ENCODE measurements at places on chromosomes 1 and 21.

GRCh38 chr1:113192242-113192641 is 119.2 kb downstream of the LRIG2 start:
- DNase-seq: no peak

DNA sequence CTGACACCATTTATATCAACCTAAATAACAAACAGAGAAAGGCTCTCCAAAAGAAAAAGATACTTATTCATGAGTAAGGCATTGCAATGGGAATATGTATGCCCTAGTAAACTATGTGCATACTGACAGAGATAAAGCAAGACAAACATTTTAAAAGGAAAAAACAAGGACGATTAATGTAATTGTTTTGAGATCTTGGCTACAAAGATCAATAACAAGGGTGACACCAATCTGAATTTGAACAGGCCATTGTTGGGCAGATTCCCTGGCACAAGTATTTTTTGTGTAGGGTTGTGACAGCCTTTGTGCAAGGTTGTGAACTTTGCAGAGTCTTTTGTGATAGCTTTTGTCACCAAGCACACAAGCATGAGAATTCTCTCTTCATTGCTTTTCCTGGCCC is 85.3 kb downstream of the EDEM3 start:
- DNase-seq: no peak

- no peak for DNase-seq
Measured at GRCh38 chr1:11561740-11562139, 82.8 kb downstream of the DISP3 start.

DNA sequence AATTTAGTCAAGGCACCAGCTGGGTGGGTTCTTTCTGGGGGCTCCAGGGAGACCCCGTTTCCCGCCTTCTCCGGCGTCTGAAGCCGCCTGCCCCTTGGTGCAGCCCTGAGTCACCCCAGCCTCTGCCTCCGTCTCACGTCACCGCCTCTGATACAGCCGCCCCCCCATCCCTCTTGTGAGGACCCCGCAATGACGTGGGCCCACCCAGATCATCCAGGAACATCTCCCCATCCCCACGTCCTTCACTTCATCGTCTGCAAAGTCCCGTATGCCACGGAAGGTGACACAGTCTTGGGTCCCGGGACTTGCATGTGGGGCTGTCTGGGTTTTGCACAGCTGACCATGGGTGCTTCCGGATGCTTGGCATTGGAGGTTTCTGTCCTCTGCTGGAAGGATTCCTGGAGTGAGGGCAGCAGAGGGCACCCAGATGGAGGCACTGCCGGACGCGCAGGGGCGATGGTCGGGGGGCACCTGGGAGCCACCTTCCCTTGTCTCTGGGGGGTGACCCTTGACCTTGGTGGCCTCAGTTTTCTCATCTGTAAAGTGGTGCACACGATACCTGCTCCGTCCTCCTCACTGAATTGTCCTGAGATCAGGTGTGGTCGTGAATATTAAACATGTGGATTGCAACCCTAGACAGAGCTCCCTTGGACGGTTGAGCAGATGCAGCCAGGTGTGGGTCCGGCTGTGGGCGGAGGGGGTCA is 58.8 kb downstream of the PRKCZ start:
- no peak for DNase-seq

GRCh38 chr1:199868777-199869176 is 158.7 kb upstream of the NR5A2 start:
- no peak for DNase-seq

DNA sequence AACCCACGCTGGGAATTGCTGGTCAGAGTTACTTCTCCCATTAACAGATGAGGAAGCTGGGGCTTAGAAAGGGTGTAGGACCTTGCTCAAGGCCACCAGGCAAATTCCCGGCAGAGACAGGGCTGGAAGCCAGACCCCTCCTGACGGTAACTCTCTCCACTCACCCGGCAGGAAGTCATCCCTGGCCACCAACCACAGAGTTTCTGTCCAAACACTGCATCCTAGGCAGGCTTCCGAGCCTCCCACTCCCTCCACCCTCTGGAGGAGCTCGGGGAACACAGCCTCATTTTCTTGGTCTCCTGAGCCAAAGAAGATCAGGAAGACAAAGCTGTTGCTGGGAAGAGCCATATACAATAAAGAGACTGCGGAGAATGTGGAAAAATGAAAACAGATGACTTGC is 25.0 kb upstream of the ZNF436 start:
- no peak for DNase-seq

DNA sequence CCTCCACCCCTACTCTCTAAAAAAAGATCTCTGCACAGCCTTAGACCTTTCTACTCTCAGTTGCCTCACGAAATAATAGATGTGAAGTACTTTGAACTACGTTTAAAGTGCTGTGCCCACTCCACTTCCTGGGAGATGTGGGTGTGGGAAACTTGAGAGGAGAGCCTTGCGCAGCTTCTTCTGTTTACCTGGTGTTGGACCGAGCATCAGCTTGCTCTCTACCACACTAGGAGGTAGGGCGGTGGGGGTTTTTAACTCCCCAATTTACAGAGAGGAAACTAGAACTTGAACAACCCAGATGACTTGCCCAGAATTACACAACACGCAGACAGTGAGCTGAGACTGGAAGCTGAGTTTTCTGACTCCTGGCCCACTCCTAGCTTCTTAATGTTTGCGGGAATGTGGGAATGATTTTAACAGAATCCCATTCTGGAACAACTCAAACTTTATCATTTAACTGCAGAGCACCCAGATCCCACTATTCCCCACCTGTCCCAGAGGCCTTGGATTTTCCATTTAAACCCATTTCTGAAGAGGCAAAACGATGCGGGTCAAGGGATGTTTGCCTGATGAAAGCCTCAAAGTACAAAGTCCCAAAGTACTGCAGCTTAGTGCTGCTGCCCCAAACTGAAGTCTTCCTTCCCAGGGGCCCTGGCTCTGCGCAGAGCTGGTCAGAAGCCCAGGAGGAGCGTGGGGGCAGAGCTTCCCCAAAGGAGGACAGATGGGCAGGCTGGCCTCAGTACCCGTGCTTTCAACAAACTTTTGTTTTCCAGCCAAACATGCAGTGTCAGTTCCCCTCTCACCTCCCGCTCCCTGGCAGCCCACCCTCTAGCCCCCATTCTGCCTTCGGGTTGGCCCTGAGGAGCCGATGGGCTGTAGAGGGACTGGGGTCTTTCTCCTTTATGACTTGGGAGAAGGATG is 19.0 kb downstream of the BTG2 start:
- no peak for DNase-seq

DNA sequence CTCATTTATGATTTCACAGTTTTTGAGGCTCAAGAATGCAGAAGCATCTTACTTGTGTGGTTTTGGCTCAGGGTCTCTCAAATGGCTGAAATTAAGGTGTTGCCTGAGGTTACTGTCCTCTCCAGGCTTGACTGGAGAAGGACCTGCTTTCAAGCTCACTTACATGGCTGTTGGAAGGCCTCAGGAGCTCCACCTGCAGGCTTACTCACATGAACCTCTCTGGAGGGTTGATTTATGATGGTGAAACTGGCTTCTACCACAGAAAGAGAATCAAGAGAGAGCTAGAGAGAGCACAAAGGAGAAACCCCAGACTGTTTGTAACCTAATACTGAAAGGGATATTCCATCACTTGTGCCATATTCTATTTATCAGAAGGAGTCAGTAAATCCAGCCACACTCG is 6.2 kb upstream of the KCNK2 start:
- DNase-seq: no peak

DNA sequence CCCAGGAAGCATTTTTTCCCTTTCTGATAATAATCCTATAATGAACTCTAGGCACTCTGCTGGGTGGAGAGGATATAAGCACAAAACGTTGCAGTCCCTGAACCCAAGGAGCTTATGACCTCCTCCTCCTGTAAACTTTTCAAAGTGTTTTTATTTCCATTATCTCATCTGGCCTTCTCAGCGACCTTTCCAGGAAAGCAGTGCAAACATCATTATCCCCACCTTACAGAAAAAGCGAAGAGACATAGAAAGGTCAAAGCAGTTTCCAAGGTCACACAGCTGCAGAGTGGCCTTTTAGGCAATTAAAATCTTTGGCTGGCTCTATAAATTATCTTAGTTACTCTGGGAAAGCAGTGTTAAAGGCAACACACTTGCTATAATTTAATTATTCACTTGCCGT is 63.8 kb downstream of the OLFML3 start:
- DNase-seq: no peak

GRCh38 chr1:193763266-193763665 is 576.9 kb upstream of the B3GALT2 start:
- peak; percentile 38 for DNase-seq

DNA sequence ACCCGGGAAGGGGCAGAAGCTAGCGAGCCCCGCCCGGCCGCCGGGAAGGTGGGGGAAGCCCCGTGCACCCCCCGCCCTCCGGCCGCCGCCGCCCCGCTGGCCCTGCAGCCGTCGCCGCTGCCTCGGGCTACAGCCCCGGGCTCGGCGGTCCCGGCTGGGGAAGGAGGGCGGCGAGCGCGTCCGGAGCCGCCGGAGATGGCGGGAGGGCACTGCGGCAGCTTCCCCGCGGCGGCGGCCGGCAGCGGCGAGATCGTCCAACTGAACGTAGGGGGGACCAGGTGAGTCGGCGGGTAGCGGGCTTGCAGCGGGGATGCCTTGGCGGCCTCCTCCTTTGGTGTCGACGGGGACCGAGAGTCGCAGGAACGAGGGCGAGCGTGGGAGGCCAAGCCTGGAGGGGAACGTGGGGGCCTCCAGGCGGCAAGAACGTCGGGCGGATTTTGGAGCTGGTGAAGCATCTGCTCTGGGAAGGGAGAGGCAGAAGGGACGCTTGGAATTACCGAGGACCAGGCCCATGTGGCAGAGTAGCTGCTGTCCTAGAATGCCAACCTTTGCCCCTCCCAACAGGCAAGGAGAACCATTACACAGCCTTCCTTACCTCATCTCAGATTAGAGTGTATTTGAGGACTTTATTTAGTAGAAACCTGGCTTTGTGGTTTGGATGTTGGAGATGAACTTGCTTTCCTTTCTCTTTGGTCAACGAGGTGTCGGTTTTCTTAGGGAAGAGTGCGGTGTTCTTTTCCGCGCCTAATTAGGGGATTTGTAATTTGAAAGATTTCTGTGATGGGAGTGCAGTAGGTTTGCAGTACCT is 591 bp downstream of the KCTD3 start:
- DNase-seq: peak; percentile 29

DNA sequence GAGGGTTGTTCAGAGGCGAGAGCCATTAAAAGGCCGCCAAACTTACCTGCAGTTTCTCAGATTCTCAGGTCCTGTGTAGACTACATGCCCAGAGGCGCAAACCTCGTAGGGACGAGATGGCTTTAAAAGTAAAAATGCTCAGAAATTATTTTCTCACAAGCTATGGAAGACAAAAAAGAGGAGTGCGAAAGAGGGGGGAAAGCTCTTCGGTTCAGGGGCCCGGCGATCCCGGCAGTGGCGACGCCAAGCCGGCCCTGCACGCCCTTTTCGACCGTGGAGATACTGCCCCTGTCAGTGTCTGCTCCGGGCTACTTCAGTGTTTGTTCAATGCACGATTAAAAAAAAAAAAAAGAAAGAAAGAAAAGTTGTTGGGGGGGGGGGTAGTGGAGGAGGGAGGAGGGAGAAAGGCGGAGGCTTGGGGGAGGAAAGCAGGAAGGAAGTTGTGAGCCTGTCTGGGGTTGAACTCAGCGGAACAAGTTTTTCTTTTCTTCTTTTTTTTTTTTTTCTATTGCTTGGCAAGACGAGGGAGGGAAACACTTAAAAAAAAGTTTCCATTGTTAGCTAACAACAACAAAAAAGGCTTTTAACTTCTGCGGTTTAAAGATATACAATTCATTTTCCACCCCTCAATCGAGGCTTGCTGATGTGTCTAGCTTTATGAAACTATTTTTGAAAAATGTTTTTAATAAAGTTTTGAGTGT is at the start of gene ITPKB:
Gene ITPKB, minus strand, starts transcription at position 288 of the 701 bp plus-strand sequence. CDS start 1,824 bp downstream, outside the sequence.
- DNase-seq: no peak

DNA sequence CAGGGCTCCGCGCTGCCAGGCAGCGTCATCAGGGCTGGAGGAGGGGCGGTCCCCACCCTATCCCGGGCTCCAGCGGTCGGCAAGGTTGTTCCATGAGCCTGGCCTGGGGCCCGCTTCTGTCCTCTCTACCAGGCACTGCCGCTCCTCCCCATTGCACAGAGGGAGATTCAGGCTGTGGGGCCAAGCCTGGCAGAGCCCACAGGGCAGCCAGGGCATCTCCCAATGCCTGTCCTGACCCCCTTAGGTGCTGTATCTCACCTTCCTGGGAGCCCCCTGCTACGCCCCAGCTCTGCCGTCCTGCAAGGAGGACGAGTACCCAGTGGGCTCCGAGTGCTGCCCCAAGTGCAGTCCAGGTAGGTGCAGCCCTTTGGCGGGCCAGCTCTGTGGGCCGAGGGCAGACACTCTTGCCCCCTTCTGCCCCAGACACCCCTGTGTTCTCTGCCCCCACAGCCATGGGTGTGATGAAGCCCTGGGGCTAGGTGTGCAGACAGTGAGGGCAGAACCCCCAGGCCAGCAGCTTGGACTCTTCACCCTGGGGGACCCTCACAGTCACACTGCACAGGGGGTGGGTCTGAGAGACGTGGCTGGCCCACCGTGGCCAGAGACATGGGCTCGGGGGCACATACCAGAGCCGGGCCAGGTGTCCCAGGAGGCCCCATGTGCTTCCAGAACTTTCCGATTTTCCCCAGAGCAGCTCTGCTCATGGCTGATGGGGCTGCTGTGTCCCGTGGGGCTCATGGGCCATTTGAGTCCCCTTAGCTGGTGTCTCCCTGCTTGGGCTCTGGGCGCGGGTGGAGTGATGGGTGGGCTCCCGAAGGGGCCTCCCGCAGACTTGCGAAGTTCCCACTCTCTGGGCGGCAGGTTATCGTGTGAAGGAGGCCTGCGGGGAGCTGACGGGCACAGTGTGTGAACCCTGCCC is 1.6 kb downstream of the TNFRSF14 start:
- no peak for DNase-seq

DNA sequence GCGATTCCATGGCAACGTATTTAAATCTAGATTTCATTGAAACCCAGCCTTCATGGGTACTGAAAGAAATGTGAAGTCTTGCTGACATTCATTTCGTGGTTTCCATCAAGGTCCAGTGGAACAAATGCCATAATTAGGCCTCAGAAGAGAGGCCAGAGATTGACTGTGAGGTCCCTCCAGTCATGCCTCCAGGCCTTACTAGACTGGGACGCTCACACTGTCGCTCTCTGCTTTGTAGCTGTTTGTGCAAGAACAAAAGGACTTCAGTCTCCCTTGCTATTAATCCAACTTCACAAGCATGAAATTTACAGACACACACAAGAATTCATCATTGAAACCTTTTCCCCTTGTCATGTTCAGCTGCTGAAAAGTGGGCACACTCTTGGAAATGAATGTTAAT is 180.4 kb upstream of the FOXD3 start:
- no peak for DNase-seq

- DNase-seq: no peak
Measured at GRCh38 chr1:40906781-40907400, 44.7 kb upstream of the CITED4 start.
